ENCODE measurements at places on chromosomes 11 and 22. TPM values are rescaled to one million over a fixed set of nuclear protein-coding genes. Genes with fewer than 3 reads are reported as not detected.
A peak's percentile ranks its signal among the peaks of the same experiment; 100 is the strongest.

Gene RASGRP2
- total RNA-seq: 27.9 TPM

Gene ACTN3
- total RNA-seq: 0.32 TPM

Gene MPZL2
- 10.1 TPM for total RNA-seq

Gene HEPHL1
- not detected for total RNA-seq

Gene NAALADL1
- total RNA-seq: 31.6 TPM

Gene SCGB1D1
- total RNA-seq: not detected

GRCh38 chr11:16987205-16987568 is 27.0 kb downstream of the PLEKHA7 start:
- H3K36me3 ChIP-seq: no peaks in the 10 kb centered on the region
- H3K4me1 ChIP-seq: peaks cover 34% of the 10 kb centered on the region
- no peak overlapping the region for H3K4me3 ChIP-seq
- no peak overlapping the region for H3K27ac ChIP-seq
- no peak for DNase-seq

DNA sequence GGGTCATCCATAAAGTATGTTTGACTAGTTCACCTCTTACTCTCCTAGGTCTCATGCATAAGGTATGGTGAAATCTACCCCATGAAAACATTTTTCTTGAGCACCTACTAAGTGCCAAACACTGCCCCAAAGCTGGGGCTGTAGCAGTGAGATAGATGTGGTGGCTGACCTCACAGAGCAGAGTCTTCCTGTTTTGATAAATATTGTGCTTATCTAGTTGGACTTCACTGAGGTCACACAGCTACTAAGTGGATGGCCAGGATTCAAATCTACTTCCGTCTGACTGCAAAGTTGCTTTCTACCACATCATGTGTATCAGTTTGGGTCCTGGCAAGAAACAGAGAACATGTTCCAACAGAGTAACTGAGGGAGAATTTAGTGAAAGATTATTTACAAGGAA is 6.4 kb upstream of the HTATIP2 start:
- no peak overlapping the region for H3K4me3 ChIP-seq
- no peaks in the 10 kb centered on the region for H3K27me3 ChIP-seq
- no peaks in the 10 kb centered on the region for H3K36me3 ChIP-seq

DNA sequence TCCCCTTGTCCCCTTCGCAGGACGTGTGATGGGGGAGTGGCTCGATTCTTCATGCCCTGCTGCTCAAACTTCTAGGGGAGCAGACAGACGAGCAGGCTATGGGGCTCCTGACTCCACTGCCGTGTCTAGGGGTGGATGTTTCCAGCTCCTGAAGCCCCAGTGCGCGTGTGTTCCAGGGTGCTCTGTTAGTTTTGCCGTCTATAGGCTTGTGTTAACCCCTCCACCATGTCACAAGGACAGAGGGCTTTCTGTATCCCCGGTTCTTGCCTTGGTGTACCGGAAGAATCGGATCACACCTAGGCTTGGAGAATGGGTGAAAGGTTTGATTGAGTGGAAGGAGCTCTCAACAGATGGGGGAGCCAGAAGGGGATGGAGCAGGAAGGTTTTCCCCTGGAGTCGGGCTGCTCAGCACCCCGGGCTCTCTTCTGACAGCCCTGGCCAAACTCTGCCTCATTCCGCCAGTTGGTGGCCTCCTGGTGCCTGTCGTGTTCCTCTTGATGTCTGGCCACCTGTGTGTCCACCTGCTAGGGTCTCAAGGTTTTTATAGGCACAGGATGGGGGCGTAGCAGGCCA is 810.7 kb downstream of the BRD1 start:
- DNase-seq: no peak
- H3K27me3 ChIP-seq: no peaks in the 10 kb centered on the region
- H3K4me3 ChIP-seq: no peak overlapping the region
- H3K36me3 ChIP-seq: no peaks in the 10 kb centered on the region

- no peak overlapping the region for H3K4me3 ChIP-seq
- DNase-seq: no peak
- H3K36me3 ChIP-seq: peaks cover 43% of the 10 kb centered on the region
These were observed 46.5 kb downstream of the POLD3 start for GRCh38 chr11:74638869-74639268.

GRCh38 chr11:115458877-115459276 is 45.3 kb downstream of the CADM1 start:
- H3K27me3 ChIP-seq: peaks cover 8% of the 10 kb centered on the region
- H3K27ac ChIP-seq: no peak overlapping the region
- H3K36me3 ChIP-seq: no peaks in the 10 kb centered on the region

GRCh38 chr11:70244698-70245097 is 25.8 kb upstream of the PPFIA1 start:
- H3K27me3 ChIP-seq: peaks cover 9% of the 10 kb centered on the region
- H3K27ac ChIP-seq: no peak overlapping the region
- no peak for DNase-seq

DNA sequence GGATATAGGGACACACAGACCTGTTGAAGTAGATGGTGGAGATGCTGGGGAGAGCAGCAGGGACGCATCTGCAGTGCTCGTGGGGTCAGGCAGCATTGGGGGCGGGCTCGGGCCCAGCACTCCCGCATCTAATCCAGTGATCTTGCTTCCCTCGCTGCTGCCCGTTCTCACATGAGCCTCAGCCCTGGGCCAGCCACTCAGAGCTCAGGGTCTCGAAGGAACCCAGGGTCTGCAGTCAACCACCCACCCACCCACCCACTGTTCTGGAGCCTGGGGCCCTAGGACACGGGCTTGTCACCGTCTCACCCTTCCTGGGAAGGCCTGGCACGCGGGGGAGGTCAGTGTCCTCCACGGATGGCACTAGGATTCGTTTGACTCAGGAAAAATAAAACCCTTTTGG is 406.0 kb downstream of the TBC1D22A start:
- no peak overlapping the region for H3K27ac ChIP-seq
- H3K36me3 ChIP-seq: peaks cover 4% of the 10 kb centered on the region
- DNase-seq: no peak
- H3K4me1 ChIP-seq: no peaks in the 10 kb centered on the region
- H3K4me3 ChIP-seq: no peak overlapping the region
- no peaks in the 10 kb centered on the region for H3K27me3 ChIP-seq

DNA sequence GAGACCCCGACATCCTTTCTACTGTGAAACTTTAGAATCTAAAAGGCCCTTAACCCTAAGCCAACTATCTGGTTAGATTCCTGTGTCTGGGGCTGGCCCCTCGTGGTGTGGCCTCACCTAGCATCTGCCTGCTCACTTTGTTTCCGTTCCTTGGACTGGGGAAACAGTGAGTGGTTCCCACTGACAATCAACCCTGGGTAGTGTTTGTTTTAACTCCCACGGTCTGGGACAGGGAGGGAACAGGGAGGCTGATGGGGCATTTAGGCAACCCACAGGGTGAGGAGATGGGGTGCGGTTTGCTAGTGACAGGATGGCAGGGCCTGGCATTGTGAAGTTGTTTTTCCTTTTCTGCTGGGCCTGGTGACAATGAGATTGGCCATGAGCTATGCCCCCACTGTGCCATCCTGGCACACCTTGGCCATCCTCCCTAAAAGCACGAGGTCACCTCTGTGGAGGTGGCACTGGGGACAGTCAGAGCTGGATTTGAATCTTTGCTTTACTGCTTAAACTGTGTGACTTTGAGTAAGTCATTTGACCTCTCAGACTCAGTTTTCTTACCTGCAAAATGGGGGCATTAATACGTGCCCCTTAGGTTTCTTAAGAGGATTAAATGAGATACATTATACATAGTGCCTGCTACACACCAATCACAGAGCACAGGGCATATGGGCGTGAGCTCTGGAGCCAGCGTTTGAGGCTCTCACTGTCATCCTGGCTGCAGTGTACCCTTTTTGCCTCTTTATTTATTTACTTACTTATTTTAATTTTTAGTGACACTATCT is 31.4 kb downstream of the CHRDL2 start:
- H3K4me3 ChIP-seq: no peak overlapping the region
- no peak overlapping the region for H3K27ac ChIP-seq
- no peaks in the 10 kb centered on the region for H3K36me3 ChIP-seq
- peaks cover 9% of the 10 kb centered on the region for H3K27me3 ChIP-seq
- DNase-seq: no peak
- H3K4me1 ChIP-seq: no peaks in the 10 kb centered on the region

GRCh38 chr11:69912161-69912910 is 93.1 kb upstream of the FGF3 start:
- no peak overlapping the region for H3K4me3 ChIP-seq
- H3K27me3 ChIP-seq: peaks cover 18% of the 10 kb centered on the region
- H3K36me3 ChIP-seq: no peaks in the 10 kb centered on the region
- peaks cover 7% of the 10 kb centered on the region for H3K4me1 ChIP-seq
- DNase-seq: no peak
- no peak overlapping the region for H3K27ac ChIP-seq

- H3K27ac ChIP-seq: peak overlapping the region; percentile 99
- H3K4me1 ChIP-seq: peaks cover 93% of the 10 kb centered on the region
- peak; percentile 51 for DNase-seq
- H3K36me3 ChIP-seq: peaks cover 4% of the 10 kb centered on the region
- no peaks in the 10 kb centered on the region for H3K27me3 ChIP-seq
- peak overlapping the region; percentile 66 for H3K4me3 ChIP-seq
These were observed 42.7 kb downstream of the CELF1 start for GRCh38 chr11:47510209-47510608.

DNA sequence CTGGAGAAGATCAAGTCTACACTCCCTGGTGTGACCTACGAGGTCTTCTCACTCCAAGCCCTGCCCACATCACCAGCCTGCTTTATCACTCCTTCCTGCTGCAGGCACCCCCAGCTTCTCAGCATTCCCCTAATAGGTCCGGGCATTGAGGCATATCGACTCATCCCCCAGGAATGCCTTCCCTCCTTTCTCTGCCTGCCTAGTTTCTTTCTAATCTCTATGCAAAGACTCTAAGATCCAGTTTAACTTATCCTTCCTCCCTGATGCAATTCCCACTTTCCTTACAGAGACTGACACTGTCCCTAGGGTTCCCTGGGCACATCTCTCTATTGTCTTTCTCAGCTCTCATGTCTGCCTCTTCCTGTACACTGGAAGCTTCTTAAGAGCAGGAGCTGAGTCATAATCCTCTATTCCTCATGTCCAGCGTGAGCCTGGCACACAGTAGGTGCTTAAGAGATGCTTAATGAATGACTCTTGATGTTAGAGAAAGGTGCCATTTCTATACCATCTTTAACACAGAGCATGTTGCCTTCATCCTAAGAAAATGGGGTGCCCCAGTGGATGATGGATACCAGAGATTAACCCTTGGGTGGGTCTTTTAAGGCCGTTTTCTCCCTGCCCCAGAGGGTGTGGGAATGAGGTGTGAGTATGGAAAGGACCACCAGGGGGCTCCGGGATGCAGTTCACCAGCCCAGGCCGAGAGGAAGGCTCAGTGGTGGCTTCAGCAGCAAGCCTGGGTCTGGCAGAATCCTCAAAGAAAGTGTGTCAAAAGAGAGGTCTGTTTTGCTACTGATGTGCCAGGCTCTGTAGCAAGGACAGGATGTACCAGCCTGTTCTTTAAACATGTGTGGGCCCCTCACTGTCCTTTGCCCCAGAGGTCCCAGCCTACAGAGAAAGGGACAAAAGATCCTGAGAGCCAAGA is 34.7 kb downstream of the PARVA start:
- no peak overlapping the region for H3K4me3 ChIP-seq
- no peaks in the 10 kb centered on the region for H3K4me1 ChIP-seq
- H3K27ac ChIP-seq: no peak overlapping the region
- DNase-seq: peak; percentile 34

- H3K4me1 ChIP-seq: no peaks in the 10 kb centered on the region
- no peaks in the 10 kb centered on the region for H3K36me3 ChIP-seq
- H3K4me3 ChIP-seq: no peak overlapping the region
- H3K27me3 ChIP-seq: no peaks in the 10 kb centered on the region
These were observed 357.5 kb downstream of the TENM4 start for GRCh38 chr11:79083352-79083751.
